Adrenal gland (tissue), 19 donors: ENCODE measurements at places on chromosomes 12 and 14.

DNA sequence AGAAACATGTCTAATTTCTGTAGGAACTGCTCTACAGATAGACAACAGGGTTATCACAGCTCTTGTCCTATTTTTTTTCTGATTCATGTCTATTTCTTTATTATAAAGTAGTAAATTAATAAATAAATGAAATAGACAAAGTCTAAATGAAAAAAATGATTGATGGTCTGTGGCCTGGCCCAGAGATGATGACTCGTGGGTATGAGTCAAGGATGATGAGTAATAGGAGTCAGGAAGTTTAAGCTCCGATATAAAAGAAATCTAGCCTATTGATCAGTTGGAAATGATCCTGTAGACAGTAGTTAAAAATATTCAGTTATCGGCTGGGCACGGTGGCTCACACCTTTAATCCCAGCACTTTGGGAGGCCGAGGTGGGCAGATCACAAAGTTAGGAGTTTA is 90.6 kb upstream of the RTL1 start:
- no peak for DNase-seq

GRCh38 chr12:122979001-122979907 is 1.2 kb upstream of the ARL6IP4 start:
- no peak for DNase-seq

DNA sequence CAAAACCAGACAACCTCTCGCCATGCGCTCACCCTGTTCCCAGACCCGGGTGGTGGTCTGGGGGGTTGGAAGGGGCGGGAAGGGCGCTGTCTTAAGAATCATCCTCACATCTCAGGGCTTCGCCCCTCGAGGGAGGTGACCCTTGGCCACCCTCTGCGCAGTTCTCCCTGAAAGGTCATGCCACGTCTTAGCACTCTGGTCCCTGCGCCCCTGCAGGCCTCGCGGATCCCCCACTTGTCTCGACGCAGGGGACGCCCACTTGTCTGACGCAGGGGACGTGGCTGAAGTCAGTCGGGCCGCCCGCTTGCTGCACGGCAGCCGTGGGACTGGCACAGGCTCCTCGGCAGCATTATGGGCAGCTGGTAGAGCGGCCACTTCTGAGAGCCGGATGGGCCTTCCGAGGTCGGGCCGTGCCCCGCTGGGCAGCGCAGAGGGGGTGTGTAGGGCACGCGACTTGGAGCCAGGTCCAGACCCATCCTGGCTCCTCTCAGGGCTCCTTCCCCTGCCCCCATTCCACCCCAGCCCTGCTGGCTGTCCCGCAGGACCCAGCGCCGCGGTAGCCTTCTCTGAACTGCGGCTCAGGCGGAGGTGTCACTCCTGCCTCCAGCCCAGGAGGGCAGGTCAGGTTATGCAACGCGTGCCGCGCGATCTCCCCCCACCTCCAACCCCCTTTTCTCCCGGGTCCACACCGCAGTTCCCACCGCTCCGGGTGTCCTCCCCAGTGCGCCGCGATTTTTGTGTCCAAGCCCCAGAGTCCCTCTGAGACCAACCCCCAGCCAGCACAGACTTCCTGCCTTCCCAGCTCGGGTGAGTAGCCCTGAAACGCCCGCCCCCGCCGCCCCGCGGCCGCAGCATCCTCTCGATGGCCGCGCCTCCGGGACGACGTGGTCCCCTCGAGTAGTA is 40.9 kb upstream of the CAPRIN2 start:
- peak; percentile 57 for DNase-seq

DNA sequence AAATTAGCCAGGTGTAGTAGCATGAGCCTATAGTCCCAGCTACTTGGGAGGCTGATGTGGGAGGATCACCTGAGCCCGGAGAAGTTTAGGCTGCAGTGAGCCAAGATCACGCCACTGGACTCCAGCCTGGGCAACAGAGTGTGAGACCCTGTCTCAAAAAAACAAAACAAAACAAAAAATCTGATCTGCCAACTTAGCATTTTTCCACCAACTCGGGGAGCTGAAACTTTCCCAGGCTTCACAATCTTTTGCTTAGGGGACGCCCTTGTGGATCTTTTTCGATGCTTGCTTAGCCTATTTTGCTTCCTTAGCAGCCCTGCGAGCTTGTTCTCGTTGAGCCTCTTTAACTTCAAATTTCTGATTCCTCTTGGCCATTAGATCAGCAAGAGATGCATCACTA is 13.8 kb downstream of the CCDC177 start:
- no peak for DNase-seq

DNA sequence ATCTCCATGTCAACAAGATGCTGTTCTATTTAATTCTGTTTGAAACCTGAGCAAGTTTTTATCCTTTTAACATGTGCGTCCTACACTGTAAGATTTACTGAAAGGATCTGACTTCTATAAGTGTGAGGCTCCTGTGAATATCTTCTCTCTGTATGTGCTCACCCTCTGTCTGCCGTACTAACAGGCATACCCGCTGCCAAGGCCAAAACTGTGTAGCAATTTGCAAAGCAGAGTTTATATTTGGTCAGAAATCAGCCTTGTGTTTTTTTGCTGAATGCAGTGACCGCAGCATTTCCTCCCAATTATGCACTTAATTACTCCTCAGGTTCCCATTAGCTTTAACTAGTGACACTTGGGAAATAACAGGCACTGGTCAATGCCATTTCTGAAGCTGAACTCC is 12.3 kb downstream of the CHST11 start:
- DNase-seq, result peak; percentile 62

- no peak for DNase-seq
Measured at GRCh38 chr12:100273782-100274181, 6.8 kb downstream of the SCYL2 start.
